LHCN-M2 (cell line): ENCODE measurements at places on chromosomes 7 and 10. TPM values are rescaled to one million over a fixed set of nuclear protein-coding genes. Genes with fewer than 3 reads are reported as not detected.

Gene PRSS37
- not detected in 2 replicates for total RNA-seq

Gene PPP1R9A
- total RNA-seq = 0.51 and 1.6 TPM in 2 replicates

Gene ZNF467
- 0.26 TPM in 1 of 2 replicates, not detected in the other for total RNA-seq

Gene GTF2IRD2
- total RNA-seq = 5.6 and 7.8 TPM in 2 replicates

Gene ZP3
- total RNA-seq = 2.7 TPM in 1 of 2 replicates, not detected in the other

Gene LIPK
- total RNA-seq = 0.17 TPM in 1 of 2 replicates, not detected in the other

Gene DOCK4
- total RNA-seq = 6.3 and 13.7 TPM in 2 replicates

Gene EVX1
- total RNA-seq = not detected in 2 replicates

Gene CXCL12
- 0.13 and 0.29 TPM in 2 replicates for total RNA-seq

Gene BHLHA15
- 0.45 TPM in 1 of 2 replicates, not detected in the other for total RNA-seq

Gene PRPS1L1
- total RNA-seq = not detected in 2 replicates

Gene RBP3
- not detected in 2 replicates for total RNA-seq

Gene CPN1
- not detected in 2 replicates for total RNA-seq

Gene ZNF32
- total RNA-seq = 36.7 and 37.4 TPM in 2 replicates

Gene CYP2W1
- total RNA-seq = 0.06 TPM in 1 of 2 replicates, not detected in the other

Gene NANOS1
- total RNA-seq = 0.45 and 0.98 TPM in 2 replicates

Gene AGBL3
- total RNA-seq = 0.38 and 1.0 TPM in 2 replicates

Gene ANXA8L1
- total RNA-seq = not detected in 2 replicates

Gene ARPC1B
- 487 and 807 TPM in 2 replicates for total RNA-seq

Gene MRLN
- not detected in 2 replicates for total RNA-seq

Gene COL1A2
- 808 and 986 TPM in 2 replicates for total RNA-seq

Gene FAM131B
- total RNA-seq = 1.1 and 1.5 TPM in 2 replicates

Gene SLC13A1
- not detected in 2 replicates for total RNA-seq
